Vagina (tissue), 2 donors: ENCODE measurements at places on chromosomes 5 and 9. TPM values are rescaled to one million over a fixed set of nuclear protein-coding genes. Genes with fewer than 3 reads are reported as not detected.

Gene ATP6V1G1
- total RNA-seq: 161 TPM

Gene TSSK1B
- total RNA-seq: 1.2 TPM

Gene CEL
- total RNA-seq: 0.74 TPM

Gene MLANA
- not detected for total RNA-seq

Gene FOXD4L4
- total RNA-seq: not detected

Gene SLC36A3
- not detected for total RNA-seq

Gene TTLL11
- 11.0 TPM for total RNA-seq

Gene IL17B
- total RNA-seq: 2.7 TPM

Gene PAEP
- total RNA-seq: not detected

Gene CARTPT
- not detected for total RNA-seq

Gene UBTD2
- total RNA-seq: 22.8 TPM

Gene AK1
- total RNA-seq: 33.4 TPM

Gene IFNA13
- total RNA-seq: not detected

Gene CER1
- total RNA-seq: not detected

Gene NADK2
- 9.6 TPM for total RNA-seq

Gene HAVCR1
- not detected for total RNA-seq

Gene FOXD4L3
- 0.49 TPM for total RNA-seq

Gene WNK2
- 24.8 TPM for total RNA-seq

Gene SGCD
- total RNA-seq: 6.9 TPM

Gene ZNF454
- total RNA-seq: 3.4 TPM

Gene PCDHA7
- 0.49 TPM for total RNA-seq

Gene EGFLAM
- total RNA-seq: 15.2 TPM

Gene PLK2
- 169 TPM for total RNA-seq

Gene LRRC70
- total RNA-seq: 9.6 TPM
